ENCODE measurements at places on chromosomes 6 and 20.

DNA sequence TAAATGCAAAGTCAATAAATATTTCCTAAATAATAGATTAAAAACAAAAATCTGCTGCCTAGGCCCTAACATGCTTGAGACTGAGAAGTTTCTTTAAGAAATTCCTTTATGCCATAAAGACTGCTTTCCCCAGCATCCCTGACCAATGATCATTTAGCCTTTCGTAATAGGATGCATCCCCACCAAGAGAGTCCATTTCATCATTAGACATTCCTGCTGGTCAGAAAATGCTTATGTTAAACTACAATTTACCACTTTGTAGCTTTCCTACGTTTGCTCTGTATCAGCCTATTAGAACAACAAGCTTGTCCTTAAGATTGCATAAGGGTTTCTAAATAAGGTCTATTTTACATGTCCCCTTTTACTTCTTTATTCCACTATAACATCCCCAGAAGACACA lies 59.8 kb upstream of the HSF2 start:
- H3K27ac ChIP-seq = no peak overlapping the region
- H3K27me3 ChIP-seq = peaks cover 44% of the 10 kb centered on the region
- DNase-seq = no peak
- no peak overlapping the region for H3K4me3 ChIP-seq
- H3K4me1 ChIP-seq = no peaks in the 10 kb centered on the region

DNA sequence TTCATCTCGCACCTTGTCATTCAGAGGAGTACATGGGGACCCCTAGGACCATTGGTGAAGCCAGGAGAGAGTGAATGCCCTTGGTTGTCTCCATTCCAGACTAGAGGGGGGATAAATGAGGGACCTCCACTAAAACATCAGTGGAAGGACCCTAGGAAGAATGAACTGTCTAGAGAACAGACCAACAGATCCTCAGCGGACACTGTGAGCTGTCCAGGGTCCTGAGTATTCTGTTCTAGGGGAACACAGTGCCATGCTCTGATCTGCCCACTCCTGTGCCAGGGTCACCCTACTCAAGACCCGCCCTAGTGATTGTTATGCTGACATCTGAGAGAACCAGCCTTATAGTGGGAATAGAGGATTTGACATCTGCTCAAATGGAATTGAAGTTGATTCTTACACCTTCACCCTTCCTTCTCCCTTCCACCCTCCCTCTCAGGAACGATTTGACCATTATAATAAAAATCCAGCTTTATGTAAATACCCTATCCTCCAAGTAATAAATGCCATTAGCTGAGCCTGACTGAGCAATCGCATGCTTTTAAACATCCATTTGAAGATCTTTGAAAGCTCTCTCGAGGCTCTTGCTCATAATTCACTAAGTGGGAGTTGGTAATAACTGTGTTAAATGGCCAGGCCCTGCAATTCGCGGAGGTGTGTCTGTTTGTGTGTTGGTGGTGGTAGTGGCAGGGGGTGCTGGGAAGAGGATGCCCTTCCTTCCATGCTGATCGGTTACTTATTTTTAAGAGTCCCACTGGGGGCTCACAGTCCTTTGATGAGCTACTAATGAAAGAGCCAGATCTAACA lies 43.6 kb upstream of the SLC32A1 start:
- H3K27ac ChIP-seq = no peak overlapping the region
- DNase-seq = peak; percentile 68
- no peak overlapping the region for H3K4me3 ChIP-seq

DNA sequence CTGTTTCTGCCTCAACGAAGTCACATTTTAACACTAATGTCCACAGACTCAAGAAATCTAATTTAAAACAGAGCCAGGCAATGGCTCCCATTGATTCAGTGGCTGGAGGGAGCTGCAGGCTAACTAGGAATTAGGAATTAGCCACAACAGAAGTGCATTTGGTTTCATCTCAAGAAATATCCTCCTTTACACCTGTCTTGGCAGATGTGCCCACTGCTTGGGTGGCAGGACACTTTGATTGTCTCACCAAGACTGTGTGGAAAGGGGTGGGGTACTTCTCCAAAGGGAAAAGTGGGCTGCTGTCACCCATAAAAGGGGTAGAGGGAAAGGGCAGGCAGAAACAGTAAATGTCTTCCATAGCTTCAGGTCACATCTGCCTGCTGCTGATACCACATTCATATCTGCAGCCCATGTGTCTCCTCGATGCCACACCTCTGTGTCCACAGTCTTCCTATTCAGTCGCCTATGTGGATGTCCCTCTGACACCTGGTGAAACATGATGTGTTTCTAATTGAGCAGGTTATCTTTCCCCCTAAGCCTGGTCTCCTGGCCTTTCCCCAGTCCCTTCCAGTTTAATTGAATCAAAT lies 10.9 kb upstream of the OSER1 start:
- no peak overlapping the region for H3K4me3 ChIP-seq
- H3K4me1 ChIP-seq = peaks cover 33% of the 10 kb centered on the region
- H3K36me3 ChIP-seq = peaks cover 1% of the 10 kb centered on the region

GRCh38 chr6:47519279-47519678 lies 41.7 kb downstream of the CD2AP start:
- H3K27me3 ChIP-seq = no peaks in the 10 kb centered on the region
- no peak for DNase-seq
- H3K36me3 ChIP-seq = peaks cover 14% of the 10 kb centered on the region
- H3K4me1 ChIP-seq = peaks cover 15% of the 10 kb centered on the region
- H3K4me3 ChIP-seq = no peak overlapping the region

DNA sequence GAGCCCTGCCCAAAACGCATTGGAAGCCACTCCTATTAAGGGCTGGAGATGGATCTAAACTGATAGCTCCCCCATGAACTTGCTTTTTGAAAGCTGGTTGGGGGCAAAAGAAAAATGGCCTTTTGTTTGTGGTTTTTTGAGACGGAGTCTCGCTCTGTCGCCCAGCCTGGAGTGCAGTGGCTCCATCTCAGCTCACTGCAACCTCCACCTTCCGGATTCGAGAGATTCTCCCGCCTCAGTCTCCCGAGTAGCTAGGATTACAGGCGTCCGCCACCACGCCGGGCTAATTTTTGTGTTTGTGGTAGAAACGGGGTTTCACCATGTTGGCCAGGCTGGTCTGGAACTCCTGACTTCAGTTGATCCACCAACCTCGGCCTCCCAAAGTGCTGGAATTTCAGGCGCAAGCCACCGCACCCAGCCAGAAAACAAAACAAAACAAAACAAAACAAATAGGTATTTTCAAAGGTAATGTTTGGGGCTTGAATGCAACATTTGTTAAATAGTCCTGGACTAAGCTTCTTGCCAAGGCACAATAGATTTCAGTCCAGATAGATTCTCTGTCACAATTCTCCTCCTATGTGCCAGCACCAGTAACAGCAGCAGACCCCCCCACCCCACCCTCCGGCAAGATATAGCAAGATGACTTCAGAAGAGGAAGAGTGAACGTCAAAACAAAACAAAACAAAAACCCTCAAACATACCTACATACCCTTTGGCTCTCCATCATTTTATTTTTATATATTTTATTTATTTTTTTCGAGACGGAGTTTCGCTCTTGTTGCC lies 26.5 kb upstream of the ABT1 start:
- peaks cover 3% of the 10 kb centered on the region for H3K27me3 ChIP-seq
- H3K4me3 ChIP-seq = no peak overlapping the region
- no peak overlapping the region for H3K27ac ChIP-seq
- H3K36me3 ChIP-seq = no peaks in the 10 kb centered on the region
- peaks cover 16% of the 10 kb centered on the region for H3K4me1 ChIP-seq
- no peak for DNase-seq

DNA sequence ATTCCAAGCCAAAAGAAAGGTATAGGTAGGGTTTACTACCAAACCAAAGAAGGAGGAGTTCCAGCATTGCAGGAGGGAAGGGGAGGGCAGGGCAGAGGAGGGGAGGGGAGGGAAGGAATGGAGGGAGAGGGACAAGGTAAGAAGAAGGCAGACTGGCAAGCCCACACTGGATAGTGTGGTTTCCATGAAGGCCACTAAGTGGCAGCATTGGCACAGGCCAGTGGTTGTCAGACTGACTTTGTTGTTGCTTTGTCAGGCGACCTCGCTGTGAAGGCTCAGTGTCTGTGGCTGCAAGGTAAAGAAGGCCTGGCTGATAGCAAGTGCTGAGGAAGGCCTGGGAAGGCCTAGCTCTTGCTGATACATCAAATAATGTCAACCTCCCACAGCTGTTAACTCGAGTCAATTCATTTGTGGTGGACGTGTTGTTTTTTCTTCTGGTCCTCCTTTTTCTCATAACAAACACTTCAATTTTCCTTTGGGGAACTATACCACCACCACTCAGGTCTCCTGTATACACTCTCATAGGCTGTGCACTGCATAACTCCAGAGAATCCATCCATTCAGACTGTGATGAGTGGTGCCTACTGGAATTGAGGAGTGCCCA lies 7.7 kb upstream of the ZNF334 start:
- H3K4me1 ChIP-seq = no peaks in the 10 kb centered on the region
- no peaks in the 10 kb centered on the region for H3K36me3 ChIP-seq
- no peak overlapping the region for H3K27ac ChIP-seq
- peaks cover 55% of the 10 kb centered on the region for H3K27me3 ChIP-seq
- DNase-seq = no peak
- no peak overlapping the region for H3K4me3 ChIP-seq

DNA sequence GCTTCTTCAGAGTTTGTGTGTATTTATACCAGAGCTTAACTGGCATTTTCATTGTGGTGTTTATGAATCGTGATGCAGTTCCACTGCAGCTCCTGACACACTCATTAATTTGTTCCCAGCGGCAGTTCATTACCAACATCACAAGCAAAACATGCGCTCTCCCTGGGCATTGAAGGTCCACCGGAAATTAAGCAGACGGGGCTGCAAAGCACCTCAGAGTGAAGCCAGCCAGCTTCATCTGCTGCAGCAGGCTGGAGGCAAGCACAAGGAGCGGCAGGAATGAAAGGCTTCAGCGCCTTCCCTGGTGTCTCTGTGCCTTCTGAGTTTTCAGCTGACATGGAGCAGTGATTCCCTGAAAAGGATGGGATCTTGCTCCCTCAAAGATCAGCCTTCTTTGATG lies 246.0 kb upstream of the SPTLC3 start:
- no peak overlapping the region for H3K27ac ChIP-seq
- no peak overlapping the region for H3K4me3 ChIP-seq
- H3K27me3 ChIP-seq = peaks cover 4% of the 10 kb centered on the region
- peaks cover 10% of the 10 kb centered on the region for H3K4me1 ChIP-seq
- no peak for DNase-seq

DNA sequence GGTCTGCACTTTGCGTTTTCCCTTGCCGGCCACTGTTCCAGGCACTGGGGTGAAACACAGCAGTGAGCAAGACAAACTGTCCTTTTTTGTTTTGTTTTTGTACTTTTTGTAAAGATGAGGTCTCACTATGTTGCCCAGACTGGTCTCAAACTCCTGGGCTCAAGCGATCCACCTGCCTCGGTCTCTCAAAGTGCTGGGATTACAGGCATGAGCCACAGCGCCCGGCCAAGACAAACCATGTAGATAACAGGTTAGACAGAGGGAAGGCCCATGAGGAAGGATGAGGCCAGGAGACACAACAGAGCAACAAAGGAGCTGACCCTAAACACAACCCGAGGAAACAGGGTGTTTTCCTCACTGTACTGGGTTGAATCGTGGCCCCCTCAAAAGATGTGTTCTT lies 165.4 kb downstream of the NFATC2 start:
- no peak overlapping the region for H3K27ac ChIP-seq
- H3K4me1 ChIP-seq = peaks cover 19% of the 10 kb centered on the region
- no peak overlapping the region for H3K4me3 ChIP-seq
- no peak for DNase-seq
- H3K27me3 ChIP-seq = no peaks in the 10 kb centered on the region
- no peaks in the 10 kb centered on the region for H3K36me3 ChIP-seq

GRCh38 chr20:12733811-12734210 lies 275.0 kb upstream of the SPTLC3 start:
- H3K36me3 ChIP-seq = no peaks in the 10 kb centered on the region
- H3K4me3 ChIP-seq = no peak overlapping the region
- DNase-seq = no peak
- H3K27me3 ChIP-seq = peaks cover under 1% of the 10 kb centered on the region
- H3K4me1 ChIP-seq = peaks cover 9% of the 10 kb centered on the region

GRCh38 chr20:52895235-52895634 lies 76.9 kb upstream of the TSHZ2 start:
- H3K4me3 ChIP-seq = peak overlapping the region; percentile 44
- H3K27me3 ChIP-seq = no peaks in the 10 kb centered on the region
- no peak for DNase-seq
- H3K36me3 ChIP-seq = no peaks in the 10 kb centered on the region

GRCh38 chr6:14290772-14291330 lies 173.3 kb downstream of the CD83 start:
- H3K36me3 ChIP-seq = no peaks in the 10 kb centered on the region
- no peak overlapping the region for H3K4me3 ChIP-seq
- peaks cover 27% of the 10 kb centered on the region for H3K27me3 ChIP-seq
- no peak overlapping the region for H3K27ac ChIP-seq
- H3K4me1 ChIP-seq = peaks cover 10% of the 10 kb centered on the region
- DNase-seq = no peak

DNA sequence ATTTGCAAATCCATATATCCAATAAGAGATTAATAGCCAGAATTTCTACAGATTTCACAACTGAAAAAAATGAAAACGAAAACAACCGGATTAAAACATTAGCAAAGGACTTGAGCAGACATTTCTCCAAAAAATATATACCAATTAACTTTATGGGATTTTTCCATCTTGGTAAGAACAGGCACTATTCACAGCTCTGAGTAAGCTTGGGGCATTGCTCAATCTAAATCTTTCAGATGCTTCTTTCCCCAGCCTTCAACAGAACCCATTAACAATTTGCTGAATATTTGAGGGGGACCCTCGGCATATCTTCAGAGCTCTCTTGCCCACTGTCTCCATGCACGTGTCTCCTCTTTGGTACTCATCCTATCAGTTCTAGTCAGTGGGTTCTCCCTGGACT lies 111.7 kb upstream of the CD93 start:
- no peaks in the 10 kb centered on the region for H3K36me3 ChIP-seq
- DNase-seq = no peak
- H3K4me3 ChIP-seq = no peak overlapping the region
- H3K27ac ChIP-seq = no peak overlapping the region
- no peaks in the 10 kb centered on the region for H3K4me1 ChIP-seq

DNA sequence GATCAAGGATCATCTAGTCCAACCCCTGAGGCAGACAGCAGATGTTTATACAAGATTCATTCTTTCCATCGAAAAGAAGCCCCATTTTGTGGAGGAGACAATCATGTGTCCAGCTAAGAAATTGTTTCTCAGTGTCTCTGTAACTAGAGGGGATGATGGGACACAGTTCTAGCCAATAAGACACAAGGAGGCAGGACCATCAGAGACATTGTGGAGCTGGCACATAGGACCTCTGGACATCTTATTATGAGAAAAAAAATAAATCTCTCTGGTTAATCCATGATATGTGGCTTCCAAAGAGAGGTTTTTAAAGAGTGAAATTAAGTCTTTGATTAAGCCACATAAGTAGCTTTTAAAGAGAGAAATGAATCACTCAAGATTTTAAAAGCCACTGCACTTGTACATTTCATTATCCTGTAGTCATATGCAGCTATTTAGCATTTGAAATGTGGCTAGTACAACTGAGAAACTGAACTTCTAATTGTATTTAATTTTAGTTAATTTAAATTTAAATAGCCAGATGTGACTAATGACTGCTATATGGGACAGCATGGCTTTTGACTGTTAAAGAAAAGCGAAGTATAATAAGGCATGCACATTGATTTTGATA lies 176.8 kb downstream of the TASP1 start:
- peaks cover 5% of the 10 kb centered on the region for H3K36me3 ChIP-seq
- H3K4me1 ChIP-seq = no peaks in the 10 kb centered on the region
- DNase-seq = no peak
